ENCODE measurements at places on chromosomes 13 and 19.

GRCh38 chr13:45537516-45537915, 72.8 kb downstream of the COG3 start:
- DNase-seq = no peak

DNA sequence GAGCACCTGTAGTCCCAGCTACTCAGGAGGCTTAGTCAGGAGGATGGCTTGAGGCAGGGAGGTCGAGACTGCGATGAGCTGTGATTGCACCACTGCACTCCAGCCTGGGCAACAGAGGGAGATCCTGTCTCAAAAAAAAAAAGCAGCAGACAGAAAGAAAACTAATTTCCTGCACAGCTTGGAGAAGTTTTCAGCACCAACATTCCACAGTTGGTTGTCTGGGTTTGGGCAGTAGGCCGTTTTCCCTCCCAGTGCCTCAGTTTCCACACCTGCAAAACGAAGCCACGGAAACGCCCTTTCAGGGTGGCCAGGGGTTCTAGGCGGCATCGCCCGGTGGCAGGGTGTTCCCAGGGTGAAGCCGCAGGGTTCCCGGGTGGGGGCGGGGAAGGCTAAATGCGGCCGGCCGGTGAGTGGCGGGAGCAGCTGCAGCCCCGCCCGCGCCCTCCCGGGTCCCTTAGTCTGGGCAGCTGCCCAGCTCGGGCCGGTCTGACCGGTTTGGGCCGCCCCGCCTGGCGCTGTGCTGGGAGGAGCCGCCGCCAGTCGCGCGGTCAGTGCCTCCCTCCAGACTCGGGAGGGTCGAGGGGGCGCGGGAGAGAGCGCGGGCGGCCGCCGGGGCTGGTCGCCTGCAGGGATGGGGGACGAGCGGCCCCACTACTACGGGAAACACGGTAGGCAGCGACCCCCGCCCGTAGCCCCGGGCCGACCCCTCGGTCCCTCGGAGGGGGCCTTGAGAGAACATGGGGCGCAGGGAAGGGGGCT, at the start of gene SLC44A2:
SLC44A2 (plus strand) TSS at position 551 of the 759 bp plus-strand sequence; CDS start at position 632, 81 bp downstream.
- no peak for DNase-seq

- no peak for DNase-seq
Observed at GRCh38 chr19:40584007-40584406, 7.3 kb downstream of the SHKBP1 start.

- no peak for DNase-seq
Observed at GRCh38 chr19:48484931-48485612, 15.9 kb downstream of the CYTH2 start.

DNA sequence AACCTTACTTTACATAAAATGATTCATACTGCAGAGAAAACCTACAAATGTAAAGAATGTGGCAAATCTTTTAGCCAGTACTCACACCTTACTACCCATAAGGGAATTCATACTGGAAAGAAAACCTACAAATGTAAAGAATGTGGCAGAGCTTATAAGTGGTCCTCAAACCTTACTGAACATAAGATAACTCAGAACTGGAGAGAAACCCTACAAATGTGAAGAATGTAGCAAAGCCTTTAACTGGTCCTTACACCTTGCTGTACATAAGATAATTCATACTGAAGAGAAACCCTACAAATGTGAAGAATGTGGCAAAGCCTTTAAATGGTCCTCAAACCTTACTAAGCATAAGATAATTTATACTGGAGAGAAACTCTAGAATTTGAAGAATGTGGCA, 90.1 kb downstream of the ZNF675 start:
- no peak for DNase-seq

- no peak for DNase-seq
Observed at GRCh38 chr13:102325321-102325720, 76.5 kb downstream of the FGF14 start.

DNA sequence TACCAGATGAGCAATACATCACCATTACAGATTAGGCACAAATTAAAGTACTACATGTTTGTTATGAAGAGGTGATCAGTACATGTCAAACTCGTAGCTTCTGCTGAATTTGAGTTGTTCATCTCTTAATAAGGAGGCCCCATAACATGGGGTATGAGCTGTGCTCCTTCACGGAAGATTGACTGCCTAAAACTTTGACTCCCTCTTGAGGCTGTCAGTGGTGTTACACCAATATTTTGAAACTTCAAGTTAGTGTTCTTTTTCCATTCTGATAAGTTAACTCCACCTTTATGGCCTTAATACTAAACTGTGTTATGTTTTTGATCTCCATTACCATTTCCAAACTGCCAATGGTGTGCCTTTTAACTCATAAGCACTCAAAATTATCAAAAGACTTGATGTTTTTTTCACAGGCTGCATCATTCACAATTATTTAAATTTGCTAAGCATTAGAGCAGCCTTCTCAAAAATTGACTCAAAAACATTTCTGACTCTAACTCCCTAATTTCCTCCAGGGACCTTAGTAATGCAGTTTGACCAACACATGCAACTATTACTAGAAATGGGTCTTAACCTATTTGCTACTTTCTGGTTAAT, 1591.5 kb downstream of the PCDH9 start:
- no peak for DNase-seq

DNA sequence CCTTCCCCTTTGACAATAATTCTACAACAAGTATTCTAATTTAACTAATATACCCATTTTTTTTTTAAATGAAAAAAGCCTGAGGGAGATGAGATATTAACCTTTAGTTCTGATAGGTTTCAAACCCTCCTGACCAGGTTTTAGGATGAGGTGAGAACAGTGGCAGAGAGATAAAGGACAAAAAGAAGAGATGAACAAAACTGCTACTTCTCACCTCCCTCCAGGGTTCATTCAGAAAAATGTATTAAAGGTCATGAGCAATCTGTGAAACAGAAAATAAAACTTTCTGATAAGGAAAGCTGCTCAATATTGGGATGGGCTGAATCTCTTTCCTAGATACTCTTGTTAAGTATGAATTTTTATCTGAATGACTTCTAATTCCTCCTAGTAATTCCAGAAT, 24.1 kb downstream of the SERPINE3 start:
- no peak for DNase-seq

- no peak for DNase-seq
Observed at GRCh38 chr13:70889163-70889562, 780.9 kb upstream of the KLHL1 start.

DNA sequence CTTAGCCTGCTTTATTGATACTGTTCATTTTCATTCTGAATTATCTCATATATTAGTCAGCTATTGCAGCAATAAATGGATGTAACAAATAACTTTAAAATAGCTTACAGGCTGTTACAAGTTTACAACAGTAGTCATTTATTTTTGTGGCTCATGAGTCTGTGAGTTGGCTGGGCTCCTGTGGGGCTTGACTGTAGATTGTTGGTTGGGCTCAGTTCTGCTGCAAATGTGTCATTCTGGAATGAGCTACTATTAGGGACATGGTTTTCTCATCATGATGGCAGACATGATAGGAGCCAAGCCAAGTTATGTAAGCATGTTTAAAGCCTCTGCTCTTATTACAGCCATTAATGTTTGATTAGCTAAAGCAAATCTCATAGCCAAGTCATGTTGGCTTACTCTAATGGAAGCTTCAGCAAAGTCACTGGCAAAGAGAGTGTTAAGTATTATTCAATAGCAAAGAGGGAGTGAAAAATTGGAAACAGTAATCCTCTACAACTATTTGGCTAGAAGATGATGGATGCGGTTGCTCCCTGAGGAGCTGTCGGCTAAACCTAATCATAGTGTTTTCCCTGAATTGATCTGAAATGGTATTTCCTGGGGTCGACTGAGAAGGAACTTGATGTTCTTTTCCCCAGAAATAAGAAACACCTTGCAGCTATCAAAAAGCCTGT, 391.3 kb downstream of the TDRD3 start:
- no peak for DNase-seq

DNA sequence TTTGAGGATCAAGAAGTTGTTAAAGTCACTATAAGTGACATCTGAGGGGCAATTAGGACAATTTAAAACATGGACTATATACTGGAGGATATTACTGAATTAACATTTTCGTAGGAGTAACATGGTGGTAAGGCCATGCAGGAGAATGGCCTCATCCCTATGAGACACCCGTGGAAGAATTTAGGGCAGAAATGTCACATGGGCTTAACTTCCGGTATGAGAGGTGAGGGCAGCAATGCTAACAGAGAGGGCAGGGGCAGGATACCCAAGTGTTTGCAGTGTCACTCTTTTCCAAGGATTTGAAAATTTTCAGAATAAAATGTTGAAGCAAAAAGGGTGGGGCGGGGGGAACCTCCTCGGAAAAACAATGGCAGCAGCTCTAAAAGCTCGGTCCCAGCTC, 23.6 kb downstream of the RANBP3 start:
- DNase-seq = no peak

DNA sequence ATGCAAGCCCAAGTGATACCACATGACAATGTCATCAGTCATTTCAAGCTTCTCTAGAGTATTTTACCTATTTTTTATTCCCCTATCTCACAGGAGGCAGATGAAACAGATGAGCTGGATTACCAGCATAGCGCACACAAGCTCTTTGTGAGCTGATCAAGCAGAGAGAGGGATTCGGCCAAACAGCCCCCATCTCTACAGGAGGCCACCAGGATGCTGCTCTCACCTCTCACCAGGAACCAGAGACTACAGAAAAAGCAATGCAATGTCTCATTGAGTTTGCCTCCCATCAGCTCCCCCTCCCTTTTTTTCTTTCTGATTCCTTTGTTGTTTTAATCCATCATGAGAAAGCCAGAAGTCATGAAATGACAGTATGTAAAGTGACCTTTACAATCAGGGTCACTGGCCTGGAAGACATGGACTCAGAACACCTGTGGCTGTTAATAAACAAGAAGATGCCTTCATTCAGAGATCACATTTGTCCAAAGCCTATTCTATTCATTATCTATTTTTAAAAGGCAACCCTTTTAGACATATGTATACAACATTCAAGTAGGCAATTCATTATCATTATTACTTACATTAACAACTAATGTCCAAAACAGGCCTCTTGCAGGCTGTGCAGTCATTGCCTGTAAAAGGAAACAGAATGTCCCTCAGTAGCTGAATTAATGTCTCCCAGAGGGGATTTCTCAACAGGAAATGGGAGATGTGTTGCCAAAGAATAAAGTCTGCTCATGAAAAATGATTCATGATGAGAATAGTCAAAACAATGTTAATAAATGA, 656.6 kb downstream of the TBC1D4 start:
- DNase-seq = no peak

DNA sequence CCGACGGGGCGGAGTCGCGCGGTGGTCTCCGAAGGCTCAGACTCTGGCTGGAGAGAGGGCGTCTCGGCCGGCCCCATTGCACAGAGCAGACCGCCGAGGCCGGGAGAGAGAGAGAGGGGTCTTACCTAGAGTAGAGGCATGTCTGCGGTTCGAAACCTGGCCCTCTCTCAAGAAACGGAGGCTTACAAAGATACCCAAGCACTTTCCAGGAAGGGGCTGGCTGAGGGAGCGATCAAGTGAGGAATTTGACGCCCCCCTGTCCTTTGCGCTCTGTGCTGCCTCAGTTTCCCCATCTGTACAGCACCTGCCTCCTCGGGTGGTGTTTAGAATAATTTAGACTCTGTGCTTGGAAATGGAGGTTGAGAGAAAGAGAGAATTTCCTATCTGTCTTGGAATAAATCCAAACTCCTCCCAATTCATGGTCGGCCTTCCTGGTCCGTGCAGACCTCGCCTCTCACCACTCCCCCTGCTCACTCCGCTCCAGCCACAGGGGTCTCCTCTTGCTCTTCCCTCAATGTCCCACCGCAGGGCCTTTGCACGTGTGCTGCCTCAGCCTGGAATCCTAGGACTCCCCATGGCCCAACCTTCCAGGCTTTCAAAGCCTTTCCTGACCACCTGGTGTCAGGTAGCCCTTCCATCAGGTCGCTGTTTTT, 658 bp upstream of the ISOC2 start:
- no peak for DNase-seq

- no peak for DNase-seq
Observed at GRCh38 chr19:590750-591098, 1.0 kb downstream of the HCN2 start.

DNA sequence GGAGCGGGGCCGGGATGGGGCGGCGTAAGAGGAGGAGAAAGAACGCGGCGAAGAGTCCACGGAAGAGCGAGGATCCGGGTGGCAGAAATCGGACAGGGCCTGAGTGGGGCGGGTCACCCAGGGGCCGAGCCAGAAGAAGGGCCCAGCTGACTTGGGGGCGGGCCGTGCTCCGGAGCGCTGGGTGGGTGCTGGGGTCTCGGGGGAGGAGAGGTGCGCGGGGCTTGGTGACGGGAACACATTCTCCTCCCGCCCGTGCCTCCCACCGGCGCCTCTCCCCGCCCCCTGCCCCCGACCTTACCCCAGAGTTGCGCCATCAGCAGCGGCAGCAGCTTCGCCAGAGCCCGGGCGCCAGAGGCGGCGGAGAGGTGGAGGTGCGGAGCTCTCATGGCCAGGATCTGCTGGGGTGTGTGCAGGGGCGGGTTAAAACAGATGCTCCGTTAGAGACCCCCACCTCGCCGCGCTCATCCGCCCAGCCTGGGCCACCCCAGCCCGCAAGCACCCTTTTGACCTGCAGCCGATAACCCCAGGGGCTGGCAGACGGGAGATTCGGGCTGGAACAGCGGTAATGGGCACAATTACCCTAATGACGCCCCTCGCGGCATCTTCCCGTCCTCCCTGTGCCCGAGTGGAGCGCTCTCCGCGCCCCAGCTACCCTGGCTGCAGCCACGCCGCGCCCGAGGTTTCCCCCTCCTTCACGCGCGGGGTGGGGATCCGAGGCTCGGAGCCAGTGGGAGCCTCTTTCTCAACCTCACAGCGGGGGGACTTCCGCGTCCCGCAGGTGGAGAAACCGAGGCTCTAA, 565 bp downstream of the KLK10 start:
- DNase-seq = no peak

GRCh38 chr19:36745870-36746269, 26.7 kb downstream of the ZNF850 start:
- DNase-seq = no peak

DNA sequence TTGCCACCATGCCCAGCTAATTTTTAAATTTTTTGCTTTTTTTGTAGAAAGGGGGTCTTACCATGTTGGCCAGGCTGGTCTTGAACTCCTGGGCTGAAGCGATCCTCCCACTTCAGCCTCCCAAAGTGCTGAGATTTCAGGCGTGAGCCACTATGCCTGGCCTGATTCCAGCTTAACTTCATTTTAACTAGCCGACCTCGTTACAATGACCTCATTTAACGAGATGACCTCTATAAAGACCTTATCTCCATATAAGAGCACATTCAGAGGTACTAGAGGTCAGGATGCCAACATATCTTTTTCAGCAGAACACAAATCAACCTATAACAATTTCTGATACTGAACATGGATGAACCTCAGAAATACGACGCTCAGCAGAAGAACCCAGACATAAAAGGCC, 10.6 kb downstream of the KCNN1 start:
- no peak for DNase-seq

- no peak for DNase-seq
Observed at GRCh38 chr19:38452430-38453366, 19.2 kb downstream of the RYR1 start.
